NCI-H460 (cell line): ENCODE measurements at places on chromosomes 13 and 19.

- peak; percentile 64 for DNase-seq
Measured at GRCh38 chr19:33235269-33235995, 9.8 kb upstream of the SLC7A10 start.

DNA sequence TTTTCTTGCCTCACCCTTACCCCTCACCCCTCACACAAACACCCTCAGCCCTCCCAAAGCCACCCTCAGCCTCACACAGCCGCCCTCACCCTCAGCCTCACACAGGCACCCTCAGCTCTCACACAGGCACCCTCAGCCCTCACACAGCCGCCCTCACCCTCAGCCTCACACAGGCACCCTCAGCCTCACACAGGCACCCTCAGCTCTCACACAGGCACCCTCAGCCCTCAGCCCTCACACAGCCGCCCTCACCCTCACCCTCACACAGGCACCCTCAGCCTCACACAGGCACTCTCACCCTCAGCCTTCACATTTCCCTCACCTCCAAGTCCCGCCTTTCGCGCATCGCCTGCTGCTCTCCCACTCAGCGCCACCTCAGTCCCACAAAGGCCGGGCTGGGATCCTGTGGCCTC, 287 bp upstream of the ZSCAN22 start:
- no peak for DNase-seq

DNA sequence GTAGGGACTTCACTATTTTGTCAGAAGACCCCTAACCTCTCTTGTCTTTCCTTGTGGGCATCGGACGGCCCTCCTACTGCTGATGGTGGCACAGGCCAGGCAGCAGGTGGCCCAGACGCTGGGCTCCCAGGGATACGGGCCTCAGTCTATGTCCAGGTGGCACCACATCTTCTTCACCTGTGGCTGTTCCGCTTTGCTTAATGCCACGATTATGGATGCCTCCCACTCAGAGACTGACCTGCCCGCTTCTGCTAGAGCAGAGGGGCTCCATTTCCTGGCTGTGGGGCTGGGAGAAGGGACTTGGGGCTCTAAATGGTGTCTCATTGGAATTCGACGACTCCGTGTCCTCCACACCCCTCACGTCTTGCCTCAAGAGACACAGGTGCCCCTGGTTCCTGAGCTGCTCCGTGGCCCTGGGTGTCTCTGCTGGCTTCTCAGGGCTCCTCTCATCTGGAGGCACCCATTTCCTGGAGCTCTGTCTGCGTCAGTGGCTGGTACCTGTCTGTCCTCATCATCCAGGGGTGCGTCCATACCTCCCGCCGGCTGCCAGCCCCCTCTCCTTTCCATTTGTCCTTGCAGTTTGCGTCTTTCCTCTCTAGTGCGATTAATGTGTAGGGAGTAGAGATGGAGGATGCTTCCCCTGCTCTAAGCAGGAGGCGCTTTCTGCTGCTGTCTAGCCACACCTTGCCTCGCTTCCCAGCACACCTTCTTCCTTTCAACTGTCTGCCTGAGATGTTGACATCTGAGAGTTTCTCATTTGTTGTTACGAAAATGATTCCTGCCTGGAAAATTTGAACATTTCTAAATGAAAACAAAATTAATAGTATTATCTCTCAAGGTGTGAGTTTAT, 63.4 kb downstream of the TEX29 start:
- DNase-seq, result no peak

DNA sequence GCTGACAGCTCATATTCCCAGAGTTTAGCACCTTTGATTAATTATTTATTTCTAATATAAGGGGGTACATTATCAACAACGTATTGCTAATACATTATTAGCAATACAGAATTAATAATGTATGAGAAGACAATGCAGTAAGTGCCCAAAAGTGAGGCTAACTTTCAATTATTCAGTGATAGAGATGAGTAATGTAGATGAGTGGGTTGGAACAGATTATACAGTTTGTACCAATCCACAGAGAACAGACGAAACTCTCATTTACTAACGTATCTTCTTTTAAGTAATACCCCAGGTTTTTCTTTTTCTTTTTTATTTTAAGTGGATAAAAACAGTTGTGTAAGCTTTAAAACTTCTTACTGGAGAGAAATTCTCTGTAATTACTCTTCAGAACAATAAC, 36.7 kb upstream of the RBM26 start:
- DNase-seq, result no peak

GRCh38 chr13:49679246-49679645, 12.0 kb downstream of the EBPL start:
- no peak for DNase-seq

DNA sequence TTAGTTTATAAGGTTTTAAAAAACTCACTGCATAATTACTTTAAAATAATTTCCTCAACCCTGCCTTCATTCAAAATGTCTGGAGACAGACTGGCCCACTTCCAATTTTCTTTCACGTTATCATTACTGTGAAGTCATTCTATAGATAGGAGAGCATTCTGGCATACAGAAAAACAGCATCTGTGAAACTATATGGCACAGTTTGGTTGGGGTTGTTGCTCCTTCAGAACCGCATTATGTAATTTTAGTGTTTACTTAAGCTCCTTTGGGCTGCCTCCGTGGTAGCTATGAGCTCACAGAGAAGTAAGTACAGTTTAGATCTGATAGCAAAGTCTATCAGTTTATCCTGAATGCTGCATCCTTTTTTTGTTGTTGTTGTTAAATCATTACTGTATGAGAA, 104.3 kb downstream of the KCNRG start:
- DNase-seq, result no peak

DNA sequence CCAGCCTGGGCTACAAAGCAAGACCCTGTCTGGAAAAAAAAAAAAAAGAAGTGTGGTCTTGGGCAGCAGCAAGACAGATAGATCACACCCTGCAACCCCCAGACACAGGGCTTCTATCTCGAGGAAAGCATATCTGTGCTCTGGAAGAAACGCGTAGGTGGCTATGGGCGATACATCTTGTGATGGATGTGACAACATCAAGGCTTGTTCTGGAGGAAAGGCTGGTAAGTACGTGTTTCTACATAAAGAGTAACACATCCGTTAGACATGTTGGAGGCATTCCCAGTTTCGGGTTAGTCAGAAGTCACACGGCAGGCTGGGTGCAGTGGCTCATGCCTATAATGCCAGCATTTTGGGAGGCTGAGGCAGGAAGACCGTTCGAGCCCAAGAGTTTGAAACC, 6.6 kb upstream of the DHDH start:
- DNase-seq, result no peak

DNA sequence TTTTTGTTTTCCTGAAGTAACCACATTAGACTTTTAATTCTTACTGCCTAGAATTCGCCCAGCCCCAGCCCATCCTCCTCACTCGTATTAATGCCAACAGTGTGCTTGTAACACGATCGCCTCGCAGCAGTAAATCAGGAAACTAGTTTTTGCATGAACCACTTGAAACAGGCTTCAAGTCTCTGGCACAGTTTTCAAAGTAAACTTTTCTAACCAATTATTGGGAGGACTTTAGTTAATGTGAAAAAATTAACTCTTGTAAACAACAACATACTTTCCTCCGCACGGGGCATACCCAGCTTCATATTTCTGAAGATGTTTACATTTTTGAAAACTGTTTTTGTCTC, 39.2 kb downstream of the TNFRSF19 start:
- no peak for DNase-seq

DNA sequence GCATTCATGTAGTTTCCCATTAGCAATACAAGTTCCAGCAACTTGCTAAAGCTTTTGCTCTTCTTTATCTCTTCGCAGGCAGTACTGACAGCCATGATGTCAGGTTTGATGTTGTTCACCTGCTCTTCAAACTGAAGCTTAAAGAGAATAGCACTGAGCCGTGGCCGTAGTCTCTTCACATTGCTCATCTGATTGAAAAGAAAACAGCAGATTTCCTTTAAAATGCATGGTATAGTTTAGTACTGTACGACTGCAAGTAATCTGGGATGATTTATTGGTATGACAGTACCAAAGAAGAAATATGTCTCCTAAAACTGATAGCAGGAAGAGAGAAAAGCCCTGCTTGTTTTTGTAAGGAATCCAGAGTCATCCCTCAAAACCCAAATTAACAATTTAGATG, 284.4 kb downstream of the DIAPH3 start:
- no peak for DNase-seq

DNA sequence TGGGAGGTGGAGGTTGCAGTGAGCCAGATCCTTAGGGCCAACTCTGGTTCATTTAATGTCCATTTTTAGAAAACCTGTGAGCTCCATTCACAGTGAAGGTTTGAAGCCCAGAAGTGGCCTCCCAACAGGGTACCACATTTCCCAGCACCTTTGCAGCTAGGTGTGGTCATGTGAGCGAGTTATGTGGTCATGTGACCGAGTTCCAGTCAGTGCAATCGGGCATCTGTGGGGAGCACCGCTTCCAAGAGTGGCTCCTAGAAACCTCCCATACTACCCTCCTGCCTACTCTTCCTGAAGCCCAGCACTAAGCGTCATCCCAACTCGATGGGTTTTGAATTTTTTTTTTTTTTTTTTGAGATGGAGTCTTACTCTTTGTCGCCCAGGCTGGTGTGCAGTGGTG, 663 bp upstream of the PLA2G4C start:
- DNase-seq, result no peak

DNA sequence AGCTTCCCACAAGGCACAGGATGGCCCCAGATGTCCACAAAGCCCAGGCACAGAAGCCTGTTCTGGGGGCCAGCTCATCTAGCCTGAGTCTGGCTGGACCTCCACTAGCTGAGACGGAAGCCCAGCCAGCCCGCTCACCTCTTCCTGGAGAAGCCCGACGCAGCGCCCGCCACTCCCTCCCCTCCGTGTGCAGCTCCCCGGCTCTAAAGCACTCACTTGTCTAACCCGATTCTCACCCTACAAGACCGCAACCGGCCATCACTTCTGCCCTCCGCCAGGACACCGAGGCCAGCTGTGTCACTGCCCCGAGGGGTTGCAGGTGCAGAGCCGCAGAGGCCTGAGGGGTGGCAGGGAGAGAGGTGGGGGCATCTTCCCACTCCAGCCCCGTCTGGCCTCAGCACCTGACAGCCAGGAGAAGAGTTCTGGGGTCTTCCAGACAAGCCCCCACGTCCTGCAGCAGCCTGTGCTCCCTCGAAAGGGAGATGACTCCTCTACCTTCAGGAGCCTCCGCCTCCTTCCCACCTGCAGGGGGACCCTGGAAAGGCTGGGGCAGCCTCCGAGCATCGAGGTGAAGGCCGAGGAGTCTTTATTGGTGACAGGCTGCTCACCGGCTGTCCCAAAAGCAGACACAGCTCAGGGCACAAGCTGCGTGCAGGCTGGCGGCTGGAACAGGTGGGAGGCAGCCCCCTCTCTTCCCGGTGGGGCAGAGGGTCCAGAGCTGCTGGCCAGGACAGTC, 5.9 kb upstream of the DIRAS1 start:
- no peak for DNase-seq

DNA sequence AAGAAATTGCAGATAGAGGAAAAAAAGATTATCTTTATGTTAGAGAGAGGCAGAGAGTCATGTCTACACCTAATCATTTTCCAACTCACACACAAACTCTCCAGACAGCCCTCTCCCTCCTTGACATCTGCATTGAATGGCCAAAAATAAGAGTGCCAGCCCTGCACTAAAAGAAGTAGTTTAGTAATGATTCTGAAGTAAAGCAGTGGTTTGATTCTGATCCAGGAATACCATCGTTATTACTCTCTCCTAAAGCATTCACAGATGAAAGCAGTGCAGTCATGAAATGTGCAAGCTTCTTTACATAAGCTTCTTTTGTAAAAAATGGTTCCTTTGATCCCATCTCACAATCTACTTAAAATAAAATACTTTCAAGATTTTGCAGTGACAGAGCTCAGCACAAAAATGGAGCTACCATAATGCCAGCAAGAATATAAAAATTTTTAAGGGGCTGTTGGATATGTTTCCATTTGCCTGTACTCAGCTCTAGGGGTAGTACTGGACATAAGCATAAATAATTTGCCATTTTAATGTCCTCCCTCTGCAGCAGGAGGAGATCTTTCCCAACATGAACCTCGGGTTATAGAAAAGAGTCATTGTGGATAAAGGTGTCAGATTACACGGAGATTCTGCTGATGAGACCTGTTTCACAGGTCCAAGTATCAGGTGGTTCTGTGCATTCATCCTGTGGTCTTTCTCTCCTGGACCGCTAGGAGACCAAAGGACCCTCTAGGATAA, 406.3 kb downstream of the DCT start:
- DNase-seq, result no peak

- DNase-seq, result no peak
Measured at GRCh38 chr19:42276821-42277220, 7.8 kb downstream of the CIC start.

- DNase-seq, result no peak
Measured at GRCh38 chr13:48496271-48497161, 36.4 kb downstream of the RCBTB2 start.

DNA sequence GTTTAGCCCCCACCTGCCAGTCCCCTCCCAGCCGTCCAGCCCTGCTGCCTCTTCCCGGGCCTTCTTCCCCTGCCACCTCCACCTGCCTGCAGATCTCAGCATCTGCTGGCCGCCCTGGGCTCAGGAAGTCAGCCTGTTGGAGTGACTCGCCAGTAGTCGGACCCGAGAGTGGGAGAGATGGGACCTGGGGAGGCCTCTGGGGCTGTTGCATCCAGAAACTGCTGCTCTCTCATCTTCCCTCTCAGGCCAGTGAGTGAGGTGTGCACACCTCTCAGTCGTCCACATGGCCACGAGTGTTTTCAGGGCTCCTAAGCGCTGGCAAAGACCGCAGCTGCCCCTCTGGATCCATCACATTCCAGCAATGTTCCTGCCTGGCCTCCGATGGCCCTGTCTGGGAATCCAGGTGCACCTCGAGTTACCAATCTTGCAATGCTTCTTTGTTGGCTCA, 151.8 kb upstream of the SOX1 start:
- DNase-seq, result no peak

- no peak for DNase-seq
Measured at GRCh38 chr13:41332829-41333228, 21.8 kb downstream of the NAA16 start.

DNA sequence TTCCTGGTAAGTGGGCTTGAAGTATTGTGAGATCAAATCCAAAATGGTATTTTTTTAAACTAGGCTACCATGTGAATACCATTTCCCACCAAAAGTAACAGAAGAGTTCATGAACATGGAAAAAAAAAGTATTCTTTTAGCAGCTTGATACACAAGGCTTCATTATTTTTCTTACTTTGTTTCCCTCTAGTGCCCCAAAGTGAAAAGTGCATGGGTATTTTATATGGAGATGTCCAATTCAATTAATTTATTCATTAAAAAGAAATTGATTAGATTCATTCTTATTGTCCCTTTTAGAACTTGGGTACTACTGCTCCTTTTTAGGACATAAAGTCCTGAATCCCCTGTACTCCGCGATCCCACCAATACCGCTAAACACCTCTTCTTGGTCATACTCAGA, 28.6 kb upstream of the SCEL start:
- DNase-seq, result no peak

- no peak for DNase-seq
Measured at GRCh38 chr13:72293206-72293605, 426.2 kb upstream of the DACH1 start.

- DNase-seq, result no peak
Measured at GRCh38 chr13:98352226-98352625, 175.2 kb upstream of the RNF113B start.
